ENCODE measurements at places on chromosomes 7 and 10.
A peak's percentile ranks its signal among the peaks of the same experiment; 100 is the strongest.

DNA sequence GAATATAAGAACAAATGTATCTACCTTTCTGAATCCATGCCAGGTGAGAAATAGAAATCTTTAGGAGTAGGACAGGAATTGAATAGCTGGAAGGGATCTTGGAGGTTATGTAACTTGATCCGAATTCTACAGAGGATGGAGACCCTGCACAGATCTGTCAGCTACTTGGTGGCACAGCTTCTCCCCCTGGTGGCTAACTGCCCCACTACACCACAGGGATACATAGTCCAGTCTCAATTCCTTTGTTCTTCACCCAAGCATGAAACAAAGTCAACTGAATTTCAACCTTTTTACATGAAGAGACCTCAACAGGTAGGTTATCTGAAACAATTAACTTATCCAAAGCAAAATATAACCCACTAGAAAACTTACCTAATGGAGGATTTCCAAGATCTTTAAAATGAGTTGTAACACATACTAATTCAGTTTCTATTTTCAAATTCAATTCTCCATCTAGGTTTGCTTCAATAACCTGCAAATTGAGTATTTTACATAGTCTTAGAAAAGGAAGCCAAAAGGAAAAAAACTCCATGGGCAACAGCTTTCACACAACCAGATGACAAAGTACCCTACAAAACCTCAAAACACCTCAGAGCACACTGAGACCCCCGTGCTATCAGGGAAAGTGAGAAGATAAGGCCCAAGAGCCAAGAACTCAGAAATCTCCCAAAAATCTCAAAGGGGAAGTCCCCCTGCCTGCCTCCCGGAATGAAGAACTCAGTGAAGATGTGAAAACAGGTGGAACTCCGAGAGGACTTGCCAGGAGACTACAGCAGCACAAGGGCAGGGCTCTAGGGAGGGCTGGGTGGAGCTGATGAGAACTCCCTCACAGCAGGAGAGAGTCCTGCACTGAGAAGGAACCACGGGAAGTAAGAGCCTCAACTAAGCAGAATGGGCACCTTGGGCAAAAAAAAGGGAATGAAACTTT is 10.3 kb downstream of the HUS1 start:
- peak; percentile 86 for DNase-seq

- DNase-seq, result no peak
Observed at GRCh38 chr10:46283580-46284285, 3.1 kb upstream of the ANTXRL start.

GRCh38 chr7:115052706-115053105 is 130.8 kb downstream of the MDFIC start:
- DNase-seq, result no peak

DNA sequence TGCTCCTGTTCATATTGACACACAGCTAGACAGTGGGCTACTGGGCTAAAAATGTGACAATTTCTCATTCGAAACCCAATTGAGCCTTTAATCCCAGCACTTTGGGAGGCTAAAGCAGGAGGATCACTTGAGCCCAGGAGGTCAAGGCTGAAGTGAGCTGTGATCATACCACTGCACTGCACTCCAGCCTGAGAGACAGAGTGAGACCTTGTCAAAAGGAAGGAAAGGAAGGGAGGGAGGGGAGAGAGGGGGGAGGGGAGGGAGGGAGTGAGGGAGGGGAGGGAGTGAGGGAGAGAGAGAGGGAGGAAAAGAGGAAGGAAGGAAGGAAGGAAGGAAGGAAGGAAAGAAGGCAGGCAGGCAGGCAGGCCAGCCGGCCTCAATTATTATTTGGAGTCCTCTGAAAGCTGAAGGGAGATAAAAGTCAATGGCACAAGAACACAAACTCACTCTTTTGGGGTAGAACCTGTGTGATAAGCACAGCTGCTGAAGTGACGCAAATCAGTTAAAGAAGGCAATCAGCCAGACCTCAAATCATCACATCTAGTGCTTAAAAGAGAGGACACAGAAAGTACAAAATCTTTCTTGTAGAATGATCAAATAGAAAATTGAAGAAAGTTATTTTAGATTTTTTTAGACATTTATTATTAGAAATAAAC is 98.1 kb downstream of the CCDC71L start:
- no peak for DNase-seq

GRCh38 chr10:13074563-13075451 is 25.2 kb upstream of the OPTN start:
- DNase-seq, result peak; percentile 79

GRCh38 chr7:80008039-80008438 is 126.6 kb upstream of the GNAI1 start:
- DNase-seq, result no peak

DNA sequence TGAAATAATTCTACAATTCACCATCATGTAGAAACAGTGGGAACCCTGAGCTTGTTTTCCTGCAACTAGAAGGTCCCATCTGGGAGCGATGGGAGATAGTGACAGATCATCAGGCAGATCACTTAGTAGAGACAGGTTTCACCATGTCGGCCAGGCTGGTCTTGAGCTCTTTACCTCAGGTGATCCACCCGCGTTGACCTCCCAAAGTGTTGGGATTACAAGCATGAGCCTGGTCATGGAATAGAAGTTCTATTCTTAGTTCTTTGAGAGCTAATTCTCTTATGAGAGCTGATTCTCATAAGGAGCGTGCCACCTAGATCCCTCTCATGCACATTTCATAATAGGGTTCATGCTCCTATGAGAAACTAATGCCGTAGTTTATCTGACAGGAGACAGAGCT is 778.0 kb upstream of the AUTS2 start:
- DNase-seq, result no peak

- DNase-seq, result no peak
Observed at GRCh38 chr7:23955145-23955544, 245.1 kb downstream of the STK31 start.

DNA sequence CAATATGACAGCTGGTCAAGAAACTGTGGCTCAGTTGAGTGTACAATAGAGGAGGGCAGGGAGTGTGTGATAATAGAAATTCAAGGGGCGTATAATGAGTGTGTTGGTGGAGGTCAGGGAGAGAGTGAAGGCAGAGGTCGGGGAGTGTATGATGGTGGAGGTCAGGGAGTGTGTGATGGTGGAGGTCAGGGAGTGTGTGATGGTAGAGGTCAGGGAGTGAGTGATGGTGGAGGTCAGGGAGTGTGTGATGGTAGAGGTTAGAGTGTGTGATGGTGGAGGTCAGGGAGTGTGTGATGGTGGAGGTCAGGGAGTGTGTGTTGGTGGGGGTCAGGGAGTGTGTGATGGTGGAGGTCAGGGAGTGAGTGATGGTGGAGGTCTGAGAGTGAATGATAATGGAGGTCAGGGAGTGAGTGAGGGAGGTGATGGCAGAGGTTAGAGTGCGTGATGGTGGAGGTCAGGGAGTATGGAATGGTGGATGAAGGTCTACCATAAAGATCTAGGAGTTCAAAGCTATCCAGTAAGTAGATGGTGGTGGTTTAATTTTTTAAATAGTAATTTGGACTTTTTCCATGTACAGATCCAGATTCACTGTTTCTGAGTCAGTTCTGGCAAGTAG is 57.7 kb upstream of the TNS3 start:
- no peak for DNase-seq

- no peak for DNase-seq
Observed at GRCh38 chr7:42348631-42349030, 111.6 kb upstream of the GLI3 start.

DNA sequence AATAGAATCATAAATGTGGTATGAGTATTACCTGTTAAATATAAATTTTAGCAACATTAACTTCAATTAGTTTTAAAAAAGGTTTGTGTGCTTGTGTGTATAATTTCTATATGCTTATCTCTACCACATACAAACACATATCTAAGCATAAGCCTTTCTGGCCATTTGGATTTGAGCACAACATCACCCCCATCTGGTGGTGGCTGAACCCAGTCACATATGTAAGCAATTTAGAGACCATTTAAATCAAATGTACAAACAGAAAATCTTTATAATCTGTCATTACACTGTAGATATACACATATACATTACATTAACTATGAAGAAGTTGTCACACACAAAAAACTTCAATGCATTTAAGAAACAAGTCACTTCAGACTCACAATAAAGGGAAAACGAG is 31.7 kb downstream of the GPR22 start:
- DNase-seq, result peak; percentile 21

- DNase-seq, result no peak
Observed at GRCh38 chr7:88586219-88586618, 173.3 kb upstream of the ZNF804B start.

GRCh38 chr7:30970594-30971094 is 6.9 kb downstream of the GHRHR start:
- peak; percentile 40 for DNase-seq

GRCh38 chr10:77669892-77670291 is 32.3 kb upstream of the KCNMA1 start:
- no peak for DNase-seq

DNA sequence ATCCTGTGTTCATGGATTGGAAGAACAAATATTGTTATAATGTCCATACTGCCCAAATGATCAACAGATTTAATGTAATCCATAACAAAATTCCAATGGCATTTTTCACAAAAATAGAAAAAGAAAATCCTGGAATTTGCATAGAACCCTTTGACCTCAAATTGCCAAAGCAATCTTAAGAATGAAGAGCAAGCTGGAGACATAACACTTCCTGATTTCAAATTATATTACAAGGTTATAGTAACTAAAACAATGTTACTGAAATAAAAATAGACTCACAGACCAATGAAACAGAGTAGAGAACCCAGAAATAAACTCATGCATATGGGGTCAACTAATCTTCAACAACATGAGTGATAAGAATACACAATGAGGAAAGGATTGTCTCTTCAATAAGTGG is 302.5 kb downstream of the PHTF2 start:
- DNase-seq, result no peak

- DNase-seq, result no peak
Observed at GRCh38 chr10:123642293-123642692, 23.9 kb upstream of the GPR26 start.

DNA sequence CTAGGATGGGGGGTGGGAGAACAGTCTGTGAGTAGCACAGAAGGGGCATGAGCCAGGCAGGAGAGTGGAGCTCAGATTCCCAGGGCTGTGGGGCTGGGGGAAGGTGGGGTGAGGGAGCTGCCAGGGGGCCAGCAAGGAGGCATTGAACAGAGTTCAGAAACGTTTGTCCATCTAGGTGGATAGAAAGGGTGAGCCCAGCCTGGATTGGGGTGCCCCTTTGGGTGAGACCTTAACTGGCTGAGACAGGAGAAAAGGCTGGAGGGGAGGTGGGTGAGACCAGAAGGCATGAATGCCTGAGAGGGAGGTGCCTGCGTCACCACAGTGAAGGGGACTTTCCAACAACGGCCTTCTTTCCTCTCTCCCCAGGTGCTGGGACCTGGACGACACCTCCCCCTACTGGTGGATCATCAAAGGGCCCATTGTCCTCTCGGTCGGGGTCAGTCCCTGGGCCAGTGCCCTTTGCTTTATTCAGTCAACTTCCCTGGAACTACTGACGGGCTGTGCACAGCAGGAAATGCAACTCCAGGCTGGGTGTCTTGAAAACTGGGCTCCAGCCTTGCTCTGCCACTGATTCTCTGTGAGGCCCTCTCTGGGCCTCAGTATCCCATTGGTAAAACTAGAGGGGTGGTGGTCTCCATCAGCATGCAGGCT is 11.0 kb downstream of the GHRHR start:
- DNase-seq, result peak; percentile 82

DNA sequence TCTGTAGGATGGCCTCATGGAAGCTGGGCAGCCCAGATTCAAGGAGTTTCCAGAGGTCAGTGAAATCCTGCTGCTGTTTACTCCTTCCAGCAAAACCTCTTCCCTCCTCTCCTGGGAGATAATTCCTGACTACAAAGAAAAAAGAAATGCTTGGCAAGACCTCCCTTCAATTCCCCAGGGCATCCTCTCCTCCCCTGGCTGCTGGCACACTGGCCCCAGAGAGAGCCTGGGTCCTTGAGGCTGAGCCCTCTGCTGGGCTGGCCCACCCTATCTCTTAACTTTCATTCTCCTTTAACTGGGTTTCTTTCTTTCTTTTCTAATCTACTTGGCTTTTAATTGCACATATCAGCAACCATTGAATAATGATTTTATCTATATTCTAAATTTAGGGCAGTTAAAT is 7.7 kb downstream of the DRGX start:
- DNase-seq, result no peak

DNA sequence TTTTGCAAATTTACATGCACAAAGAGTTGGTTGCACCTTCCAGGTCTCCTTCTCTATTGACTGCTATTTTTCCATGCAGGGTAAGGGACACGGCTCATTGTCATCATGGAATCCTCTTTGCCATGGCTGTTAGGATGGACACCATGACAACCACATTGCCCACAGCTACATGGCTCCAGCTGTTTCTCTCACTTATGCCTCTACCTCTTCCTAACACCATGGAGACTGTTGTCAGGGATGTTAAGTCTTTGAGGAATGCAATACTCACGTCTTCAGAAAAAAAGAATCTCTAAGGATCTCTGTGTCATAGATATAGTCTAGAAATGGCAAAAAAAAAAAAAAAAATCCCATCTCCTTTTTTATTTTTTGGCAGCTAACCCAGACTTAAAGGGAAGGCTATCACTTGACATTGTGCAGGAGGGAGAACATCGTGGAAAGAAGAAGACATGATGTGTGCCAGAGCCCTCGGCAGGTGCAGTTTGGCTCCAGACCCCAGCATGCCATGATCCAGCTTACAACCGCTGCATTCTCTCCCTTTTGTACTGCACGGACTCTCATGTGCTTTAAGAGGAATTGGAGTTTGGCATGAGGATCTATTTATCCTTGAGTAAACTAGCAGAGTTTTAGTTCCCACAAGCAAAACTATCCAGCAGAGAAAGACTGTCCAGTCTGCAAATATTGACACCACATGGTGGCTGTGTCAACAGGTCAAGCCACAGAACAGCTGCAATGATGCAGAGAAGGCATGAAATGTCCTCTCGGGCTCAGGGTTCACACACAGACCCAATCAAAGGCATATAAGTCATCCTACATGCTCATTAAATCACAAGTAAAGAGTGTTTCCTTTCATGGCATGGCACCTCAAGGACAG is 70.8 kb downstream of the FRMD4A start:
- no peak for DNase-seq

- DNase-seq, result no peak
Observed at GRCh38 chr7:67343114-67343513, 346.5 kb downstream of the TYW1 start.

- no peak for DNase-seq
Observed at GRCh38 chr7:82109288-82109687, 334.3 kb downstream of the CACNA2D1 start.

- peak; percentile 14 for DNase-seq
Observed at GRCh38 chr7:54145716-54146115, 396.5 kb upstream of the VSTM2A start.

DNA sequence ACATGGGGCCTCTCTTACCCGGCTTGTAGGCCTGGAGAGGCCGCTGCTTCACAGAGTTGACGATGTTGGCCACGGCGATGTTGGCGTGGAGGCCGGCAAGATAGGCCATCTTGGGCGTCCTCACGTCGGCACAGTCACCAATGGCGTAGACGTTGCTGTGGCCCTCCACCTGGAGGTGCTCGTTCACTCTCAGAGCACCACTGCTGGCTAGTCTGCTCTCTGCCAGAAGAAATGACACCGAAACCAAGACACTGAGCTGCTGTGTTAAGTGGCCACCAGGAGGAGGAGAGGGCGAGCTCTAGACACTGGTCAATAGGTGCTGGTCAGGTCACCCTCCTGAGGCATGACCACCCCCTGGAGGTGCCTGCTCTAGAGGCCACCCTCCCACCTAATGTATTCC is 17.7 kb downstream of the AIFM2 start:
- no peak for DNase-seq

Data from WTC11 (cell line).